Stimulated activated CD4-positive, alpha-beta T cell treated with anti-CD3 and anti-CD28 coated beads, Interleukin-4, amount 100 ng/mL, for 4 hours (primary cell): ENCODE measurements at places on chromosomes 12 and 14.

DNA sequence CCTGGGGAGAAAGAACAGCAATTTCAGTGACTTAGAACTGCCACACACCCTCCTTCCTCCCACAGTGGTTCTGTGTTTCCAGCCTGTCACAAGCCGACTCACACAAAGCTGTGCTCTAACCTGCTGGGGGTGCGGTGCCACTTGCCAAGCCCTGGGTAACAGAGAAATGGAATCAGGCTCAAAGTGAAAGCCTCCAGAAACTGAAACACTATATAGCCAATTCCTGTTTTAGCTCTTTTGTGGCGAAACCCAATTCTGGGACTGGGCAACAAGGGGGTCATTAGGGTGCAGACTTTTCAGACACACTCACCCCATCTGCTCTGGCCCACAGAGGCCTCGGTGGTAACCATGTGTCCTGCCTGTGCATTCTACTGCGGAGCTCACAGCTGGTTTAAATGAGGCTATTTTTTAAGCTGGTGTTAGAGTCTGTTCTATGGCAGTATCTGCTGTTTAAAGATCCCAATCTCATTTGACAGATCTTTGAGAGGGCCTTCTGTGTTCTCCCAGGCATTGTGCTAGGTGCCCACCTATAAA is 15.2 kb upstream of the ACTR6 start:
- DNase-seq = no peak

DNA sequence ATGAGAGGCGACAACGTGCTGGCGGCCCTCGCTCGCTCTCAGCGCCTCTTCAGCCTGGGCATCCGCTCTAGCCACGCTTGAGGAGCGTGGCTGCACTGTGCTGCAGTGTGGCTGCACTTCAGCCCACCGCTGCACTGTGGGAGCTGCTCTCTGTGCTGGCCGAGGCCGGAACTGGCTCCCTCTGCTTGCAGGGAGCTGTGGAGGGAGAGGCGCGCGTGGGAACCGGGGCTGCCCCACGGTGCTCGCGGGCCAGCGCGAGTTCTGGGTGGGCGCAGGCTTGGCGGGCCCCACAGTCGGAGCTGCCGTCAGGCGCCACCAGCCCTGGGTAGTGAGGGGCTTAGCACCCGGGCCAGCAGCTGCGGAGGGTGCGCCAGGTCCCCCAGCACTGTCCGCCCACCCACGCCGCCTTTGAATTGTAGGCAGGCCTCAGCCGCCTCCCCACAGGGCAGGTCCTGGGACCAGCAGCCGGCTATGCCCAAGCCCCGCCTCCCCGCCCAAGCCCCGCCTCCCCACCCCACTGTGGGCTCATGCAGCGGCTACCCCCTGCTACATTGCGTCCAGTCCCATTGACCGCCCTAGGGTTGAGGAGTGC is 974.2 kb downstream of the FSCB start:
- no peak for DNase-seq

GRCh38 chr12:28023156-28023887 is 50.8 kb upstream of the PTHLH start:
- DNase-seq = no peak

DNA sequence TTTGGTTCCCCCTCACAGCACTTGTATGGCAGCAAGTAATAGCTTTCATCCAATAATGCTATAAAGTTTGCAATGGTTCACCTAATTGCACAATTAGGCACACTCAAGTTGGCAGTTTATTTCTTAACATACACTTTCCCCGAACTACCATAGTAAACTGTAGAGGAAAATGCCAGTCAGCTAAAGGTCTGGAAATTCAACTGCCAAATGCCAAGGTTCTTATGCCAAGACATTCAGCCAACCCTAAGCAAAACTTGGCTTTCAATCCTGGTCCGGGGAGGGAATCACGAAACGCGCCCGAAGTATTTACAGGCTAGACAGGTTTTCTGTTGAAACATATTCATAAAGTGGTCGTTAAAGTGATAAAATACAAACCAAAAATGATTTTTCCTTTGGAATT is 1512.4 kb upstream of the FLRT2 start:
- no peak for DNase-seq

DNA sequence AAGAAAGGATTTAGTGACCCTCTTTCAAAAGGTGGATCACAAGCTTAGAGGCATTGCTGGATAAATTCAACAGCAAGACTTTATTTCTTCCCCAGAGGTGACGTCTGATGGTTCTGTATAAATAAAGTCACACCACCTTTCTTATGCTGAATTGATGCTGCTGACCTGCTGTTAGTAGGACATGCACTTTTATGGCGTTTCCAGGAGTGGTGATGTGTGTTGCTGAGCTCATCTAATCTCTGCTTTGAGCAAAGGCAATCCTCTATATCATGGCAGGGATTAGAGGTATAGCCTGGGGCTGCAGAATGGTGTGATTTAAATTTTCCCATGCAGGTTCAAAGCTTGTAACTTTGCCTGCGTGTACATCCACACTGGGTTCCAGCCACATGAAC is 94.9 kb downstream of the ETV6 start:
- no peak for DNase-seq

DNA sequence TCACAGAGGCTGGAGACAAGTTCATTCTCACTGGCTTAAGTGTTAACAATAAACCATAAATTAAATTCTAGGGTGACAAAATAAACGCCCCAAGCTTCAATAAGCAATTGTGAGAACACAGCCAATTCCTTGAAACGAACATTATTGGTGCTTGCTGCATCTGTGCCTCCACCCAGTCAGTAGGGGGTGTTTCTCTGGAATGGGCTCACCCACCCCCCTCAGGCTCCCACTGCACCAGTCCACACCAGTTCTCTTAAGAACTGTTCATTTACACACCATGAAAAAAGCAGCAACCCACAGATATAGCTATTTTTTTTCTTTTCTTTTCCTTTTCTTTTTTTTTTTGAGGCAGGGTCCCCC is 34.7 kb downstream of the CDC42BPB start:
- DNase-seq = no peak

DNA sequence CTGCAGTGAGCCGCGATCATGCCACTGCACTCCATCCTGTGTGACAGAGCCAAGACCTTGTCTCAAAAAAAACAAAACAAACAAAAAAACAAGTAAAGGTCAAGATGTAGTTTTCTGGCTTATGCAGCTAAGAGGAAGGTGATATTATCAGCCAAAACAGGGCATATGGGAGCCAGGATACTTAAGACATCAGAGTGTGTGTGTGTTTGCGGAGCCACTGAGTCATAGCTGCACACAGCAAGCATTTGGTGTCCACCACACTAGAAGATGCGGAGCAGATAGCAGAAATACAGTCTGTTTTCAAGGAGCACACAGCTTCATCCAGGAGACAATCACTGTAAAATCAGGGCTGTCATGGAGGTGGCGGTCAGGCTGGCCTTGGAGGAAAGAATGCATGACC is 72.6 kb upstream of the REP15 start:
- DNase-seq = no peak

- no peak for DNase-seq
These were observed 212.3 kb upstream of the GARIN6 start for GRCh38 chr12:99435095-99435791.

DNA sequence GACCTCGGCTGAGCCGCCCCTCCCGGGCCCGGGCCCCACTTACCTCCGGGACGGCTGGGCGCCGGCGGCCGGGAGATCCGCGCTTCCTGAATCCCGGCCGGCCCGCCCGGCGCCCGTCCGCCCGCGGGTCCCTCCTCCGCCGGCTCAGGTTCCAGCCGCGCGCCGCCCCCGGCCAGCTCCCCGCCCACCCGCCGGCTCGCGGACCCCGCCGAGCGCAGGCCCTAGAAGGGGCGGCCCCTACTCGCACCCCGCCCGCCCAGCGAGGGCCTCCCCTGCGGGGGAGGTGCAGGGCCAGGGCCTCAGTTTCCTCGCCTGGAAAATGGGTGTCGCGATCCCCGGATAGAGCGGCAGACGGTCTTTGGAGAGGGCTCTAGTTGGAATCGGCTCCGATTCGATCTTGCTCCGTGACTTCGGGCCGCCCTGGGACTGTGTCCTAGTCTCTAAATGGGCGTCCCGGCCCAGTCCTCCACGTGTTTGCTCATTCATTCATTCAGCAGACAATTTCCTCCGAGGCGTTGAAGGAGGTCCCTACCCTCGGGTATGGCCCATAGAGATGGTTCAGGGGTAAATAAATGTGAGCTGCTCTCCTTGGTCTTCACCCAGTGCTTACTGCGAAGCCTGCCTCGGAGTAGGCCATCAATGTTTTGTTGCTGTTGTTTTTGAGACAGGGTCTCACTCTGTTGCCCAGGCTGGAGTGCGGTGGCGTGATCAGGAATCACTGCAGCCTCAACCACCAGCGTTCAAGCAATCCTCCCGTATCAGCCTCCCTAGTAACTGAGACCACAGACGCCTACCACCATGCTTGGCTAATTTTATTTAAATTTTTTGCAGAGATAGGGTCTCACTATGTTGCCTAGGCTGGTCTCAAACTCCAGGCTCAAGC is at the start of gene TRPV4:
Gene TRPV4, minus strand, starts transcription at position 92 of the 883 bp plus-strand sequence. CDS start 18,602 bp downstream, outside the sequence.
- DNase-seq = no peak

GRCh38 chr14:91244501-91244901 is at the start of gene GPR68:
GPR68 (minus strand) TSS chr14:91244704; CDS start chr14:91235050, 9,654 bp downstream.
- no peak for DNase-seq

DNA sequence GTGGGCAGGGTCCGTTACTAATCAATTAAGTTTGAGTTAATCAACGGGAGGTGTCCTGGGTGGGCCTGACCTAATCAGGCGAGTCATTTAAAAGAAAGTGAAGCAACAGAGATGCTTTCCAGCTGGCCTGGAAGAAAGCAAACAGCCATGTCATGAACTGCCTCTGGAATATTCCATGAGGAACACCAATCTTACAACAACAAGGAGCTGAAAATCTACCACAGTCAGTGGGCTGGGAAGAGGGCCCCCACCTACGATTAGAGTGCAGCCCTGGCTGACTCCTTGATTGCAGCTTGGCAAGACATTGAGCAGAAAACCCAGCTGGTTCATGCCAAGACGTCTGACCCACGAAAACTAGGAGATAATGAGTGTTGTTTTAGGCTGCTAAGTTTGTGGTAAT is 56.2 kb downstream of the SSPN start:
- DNase-seq = no peak

- no peak for DNase-seq
These were observed 20.1 kb downstream of the KLRK1 start for GRCh38 chr12:10369557-10370415.

- no peak for DNase-seq
These were observed 85.5 kb downstream of the CACNA1C start for GRCh38 chr12:2138294-2138693.

- DNase-seq = no peak
These were observed 49.4 kb downstream of the SLC15A5 start for GRCh38 chr12:16228067-16228466.

GRCh38 chr14:96574633-96575632 is 72.8 kb downstream of the PAPOLA start:
- DNase-seq = no peak

DNA sequence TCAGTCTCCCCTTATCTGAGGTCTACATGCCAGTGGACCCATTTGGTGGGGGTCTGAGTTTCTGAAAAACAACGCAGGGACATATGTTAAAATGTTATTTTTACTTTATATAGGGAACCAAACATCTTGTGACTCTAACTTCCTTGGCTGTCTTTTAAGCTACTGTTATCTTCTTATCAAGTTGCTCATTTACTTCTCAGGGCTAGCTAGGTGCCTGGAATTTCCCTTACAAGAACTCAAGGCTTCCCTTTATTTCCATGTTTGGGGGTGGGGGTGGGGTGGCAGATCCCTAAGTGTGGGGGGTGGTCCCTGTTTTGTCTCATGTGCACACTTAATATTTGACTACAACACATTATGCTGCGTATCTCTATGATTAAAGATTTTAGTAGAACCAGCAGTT is 31.6 kb downstream of the PPP1R36 start:
- no peak for DNase-seq

GRCh38 chr12:131008131-131008912 is 54.6 kb downstream of the ADGRD1 start:
- no peak for DNase-seq

GRCh38 chr12:105057174-105057573 is 27.1 kb downstream of the ALDH1L2 start:
- DNase-seq = no peak

DNA sequence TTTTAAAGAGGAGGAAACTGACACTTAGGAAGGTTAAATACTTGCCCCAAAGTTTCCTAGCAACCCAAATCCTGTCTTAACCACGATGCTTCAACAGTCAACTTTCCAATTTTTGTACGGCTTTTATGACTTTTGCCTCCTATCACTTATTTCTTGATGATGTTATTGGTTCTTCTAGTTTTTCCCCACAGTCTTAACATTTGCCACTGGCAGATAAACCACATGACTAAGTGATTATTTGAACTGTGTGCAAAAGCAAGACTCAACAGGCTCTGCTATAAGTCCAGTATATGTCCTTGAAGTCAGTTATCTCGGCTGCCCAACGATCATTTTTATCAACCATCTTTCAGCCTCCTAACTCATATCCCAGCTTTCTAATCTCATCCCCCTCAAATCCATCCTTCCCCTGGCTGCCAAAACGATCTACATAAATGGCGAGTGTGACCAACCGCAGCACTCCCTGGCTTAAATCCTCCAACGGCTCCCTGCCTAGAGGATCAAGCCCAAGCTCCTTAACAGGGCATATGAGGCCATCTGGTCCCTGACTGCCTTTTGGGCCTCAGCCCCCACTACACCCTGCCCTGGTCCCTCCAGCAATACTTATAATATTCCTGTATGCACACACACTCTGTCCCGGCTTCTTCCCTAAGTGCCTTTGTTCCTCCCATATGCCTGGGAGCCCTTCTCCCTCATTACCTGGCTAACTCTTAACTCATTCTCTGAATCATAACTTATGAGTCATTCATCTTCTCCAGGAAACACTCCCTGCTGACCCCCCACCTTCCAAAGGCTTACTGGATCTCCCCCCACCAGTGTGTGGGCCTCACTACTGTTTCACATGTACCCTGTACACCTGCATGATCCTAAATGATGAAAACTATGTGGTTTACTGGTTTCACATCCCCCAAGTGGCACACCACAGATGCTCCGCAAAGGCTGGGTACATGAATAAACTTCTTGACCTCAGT is 8.8 kb downstream of the VPS37B start:
- no peak for DNase-seq

DNA sequence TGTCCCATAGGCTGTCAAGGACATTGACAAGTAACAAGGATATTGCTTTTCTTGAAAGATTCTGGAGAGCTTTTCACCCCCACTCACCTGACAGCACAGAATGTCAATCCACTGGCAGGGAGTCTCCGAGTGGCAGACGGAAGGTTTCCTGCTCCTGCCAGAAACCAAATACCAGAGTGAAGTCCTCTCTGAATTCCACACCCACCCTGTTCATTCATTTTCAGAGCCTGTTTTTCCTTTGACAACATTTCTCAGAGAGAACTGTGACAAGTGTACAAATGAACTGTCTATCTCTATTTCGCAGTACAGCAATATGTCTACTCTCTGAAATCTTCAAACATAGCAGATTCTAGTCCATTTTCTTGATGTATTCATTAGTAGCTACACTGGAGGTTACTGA is 26.2 kb upstream of the BICD1 start:
- DNase-seq = no peak

GRCh38 chr12:109157986-109158385 is 41.6 kb downstream of the ACACB start:
- DNase-seq = no peak

GRCh38 chr14:99461411-99462085 is 19.1 kb downstream of the SETD3 start:
- DNase-seq = no peak

GRCh38 chr12:125533434-125534029 is 468.3 kb downstream of the AACS start:
- no peak for DNase-seq

- no peak for DNase-seq
These were observed 1600.5 kb upstream of the SEL1L start for GRCh38 chr14:83133981-83134645.
